ENCODE measurements at places on chromosomes 13 and 19.

DNA sequence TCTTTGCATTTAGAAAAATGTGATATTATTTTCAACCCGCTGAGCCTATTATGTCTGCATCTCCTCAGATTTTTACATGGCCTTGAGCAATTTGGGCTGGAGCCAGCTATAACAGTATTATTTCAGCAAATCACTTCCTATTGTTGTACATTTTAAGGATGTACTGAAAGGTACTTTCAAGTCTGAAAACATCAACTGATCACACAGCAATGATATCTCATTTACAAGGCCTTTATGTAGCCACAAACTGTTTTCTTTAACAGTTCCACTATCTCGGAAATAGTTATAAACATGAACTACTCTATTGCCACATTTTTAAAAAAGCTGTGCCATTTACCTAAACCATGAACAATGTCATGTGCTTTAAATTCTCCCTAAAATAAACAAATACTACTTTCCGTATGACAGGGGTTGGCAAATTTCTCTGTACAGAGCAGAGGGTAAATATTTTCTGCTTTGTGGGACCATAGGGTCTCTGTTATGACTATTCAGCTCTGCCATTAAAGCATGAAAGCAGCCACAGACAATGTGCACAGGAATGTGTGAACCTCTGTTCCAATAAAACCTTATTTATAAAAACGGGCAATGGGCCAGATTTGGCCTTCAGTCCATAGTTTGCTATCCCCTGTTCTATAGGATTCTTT is 560.4 kb downstream of the GPC6 start:
- DNase-seq, result no peak

- peak; percentile 60 for DNase-seq
Measured at GRCh38 chr19:34217952-34218817, 36.2 kb upstream of the GARRE1 start.

GRCh38 chr13:108227651-108228272 is 9.6 kb downstream of the ABHD13 start:
- no peak for DNase-seq

DNA sequence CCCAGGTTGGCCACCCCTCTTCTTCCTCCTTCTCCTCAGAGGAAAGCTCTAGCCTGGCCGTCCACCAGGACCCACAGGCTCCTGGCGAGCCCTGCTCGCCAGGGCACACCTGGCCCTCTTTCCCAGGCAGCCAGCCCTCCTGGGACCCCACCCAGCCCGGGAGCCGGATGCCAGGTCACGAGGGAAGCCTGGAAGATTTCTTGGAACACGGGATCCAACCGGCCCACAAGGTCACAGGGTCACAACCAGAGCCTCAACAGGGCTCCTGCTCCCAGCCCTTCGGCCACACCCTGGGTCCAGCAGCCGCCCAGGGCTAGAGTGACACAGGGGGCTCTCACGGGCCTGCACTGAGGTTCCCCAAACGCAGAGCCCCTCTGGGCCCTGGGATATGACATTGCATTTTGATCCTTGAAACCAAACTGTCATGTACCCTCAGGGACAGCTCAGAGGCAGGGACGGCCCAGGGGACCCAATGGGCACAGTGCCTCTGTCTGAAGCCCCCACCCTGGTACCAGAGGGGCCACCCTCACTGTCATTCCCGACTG is 5.5 kb downstream of the MKNK2 start:
- DNase-seq, result no peak

DNA sequence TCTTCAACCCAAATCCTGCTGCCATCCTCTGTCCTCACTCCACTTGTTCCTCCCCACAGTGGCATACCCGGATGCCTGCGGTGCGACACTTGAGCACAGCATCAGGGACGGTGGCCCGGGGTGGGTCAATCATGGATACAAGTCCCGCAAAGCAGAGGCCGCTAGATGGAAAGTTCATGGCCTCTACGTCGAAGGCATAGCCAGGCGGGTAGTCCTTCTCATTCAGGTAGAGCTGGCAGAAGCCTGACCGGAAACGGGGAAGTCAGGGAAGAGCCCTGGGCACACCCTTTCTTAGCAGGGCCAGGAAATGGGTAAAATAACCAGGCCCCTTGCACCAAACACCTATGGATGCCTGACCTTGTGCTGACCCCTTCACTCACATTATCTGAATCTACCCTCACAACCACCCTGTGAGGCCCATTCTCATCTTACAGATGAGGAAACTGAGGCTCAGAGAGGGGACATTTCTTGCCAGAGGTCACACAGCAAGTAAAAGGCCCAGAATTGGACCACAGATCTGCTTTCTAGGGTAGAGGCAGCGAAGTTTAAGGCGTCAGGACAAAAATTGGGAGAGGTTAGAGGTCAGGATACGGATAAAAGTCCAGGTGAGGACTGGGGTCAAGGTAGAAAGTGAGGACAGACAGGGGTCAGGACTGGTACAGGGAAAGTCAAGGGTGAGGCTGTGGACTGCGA is 6.5 kb downstream of the ATP4A start:
- no peak for DNase-seq

- DNase-seq, result peak; percentile 49
Measured at GRCh38 chr13:80048802-80049201, 292.1 kb downstream of the SPRY2 start.

- no peak for DNase-seq
Measured at GRCh38 chr13:78182813-78183212, 264.2 kb upstream of the EDNRB start.
